ENCODE measurements at places on chromosomes 11 and 22. TPM values are rescaled to one million over a fixed set of nuclear protein-coding genes. Genes with fewer than 3 reads are reported as not detected.

P2RX6 gene
- 0.41 TPM for total RNA-seq

IGLL1 gene
- total RNA-seq = not detected

MS4A6E gene
- total RNA-seq = not detected

ACO2 gene
- total RNA-seq = 72.2 TPM

NEFH gene
- 0.41 TPM for total RNA-seq

NRIP3 gene
- total RNA-seq = 24.9 TPM

POU2F3 gene
- 0.41 TPM for total RNA-seq

C22orf31 gene
- total RNA-seq = 0.41 TPM

HARBI1 gene
- 7.7 TPM for total RNA-seq

NTM gene
- total RNA-seq = 119 TPM

MMP27 gene
- total RNA-seq = not detected

A4GALT gene
- total RNA-seq = 0.41 TPM

TREH gene
- total RNA-seq = not detected

CATSPERZ gene
- 0.82 TPM for total RNA-seq

PRR5L gene
- 5.7 TPM for total RNA-seq

NUDT8 gene
- total RNA-seq = 1.2 TPM

SAA2 gene
- 0.41 TPM for total RNA-seq

ANGPTL5 gene
- 0.41 TPM for total RNA-seq

FZD4 gene
- 19.6 TPM for total RNA-seq

RIMBP3B gene
- 0.82 TPM for total RNA-seq

MMP8 gene
- total RNA-seq = not detected

APLNR gene
- 5.3 TPM for total RNA-seq

Measured in frontal cortex (tissue), 4 donors.